ENCODE measurements at places on chromosomes 16 and 17. TPM values are rescaled to one million over a fixed set of nuclear protein-coding genes. Genes with fewer than 3 reads are reported as not detected.

- peak; percentile 22 for DNase-seq
Observed at GRCh38 chr16:23408823-23409298, 44.1 kb downstream of the COG7 start.

DNA sequence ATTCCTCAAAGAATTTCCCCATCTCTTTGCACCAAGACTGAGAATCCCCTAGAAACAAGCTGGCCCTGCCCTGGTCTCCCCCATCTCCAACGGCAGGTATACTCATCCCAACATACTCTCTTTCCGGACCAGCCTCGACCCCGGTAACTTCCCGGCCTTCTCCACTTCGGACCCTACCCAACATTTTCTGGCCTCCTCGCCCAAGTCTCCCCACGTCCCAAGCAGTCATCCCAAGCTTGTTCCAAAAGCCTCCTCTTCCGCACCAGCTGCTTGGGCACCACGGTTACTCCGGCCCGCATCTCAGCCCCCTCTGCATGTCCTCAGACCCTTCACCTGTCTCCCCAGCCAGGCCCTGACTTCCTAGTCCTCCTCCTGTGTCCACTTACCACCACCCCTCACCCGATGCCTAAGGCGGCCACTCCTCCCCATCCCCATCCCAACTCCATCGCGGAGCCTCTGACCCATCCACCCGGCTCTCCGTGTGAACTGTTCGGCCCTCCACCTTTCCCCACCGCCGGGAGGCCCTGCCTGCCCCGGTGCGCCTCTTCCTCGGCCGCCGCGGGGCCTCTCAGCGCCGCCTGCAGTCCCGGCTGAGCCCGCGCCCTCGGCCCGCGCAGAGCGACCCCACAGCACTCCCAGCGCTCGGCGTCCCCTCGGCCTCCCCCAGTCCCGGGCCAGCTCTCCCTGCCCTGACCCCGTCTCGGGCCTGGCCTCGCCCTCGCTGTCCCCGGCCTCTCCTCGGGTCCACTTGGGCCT, 994 bp downstream of the PITPNA start:
- DNase-seq: peak; percentile 48

The CACNG3 gene
- total RNA-seq: not detected

DNA sequence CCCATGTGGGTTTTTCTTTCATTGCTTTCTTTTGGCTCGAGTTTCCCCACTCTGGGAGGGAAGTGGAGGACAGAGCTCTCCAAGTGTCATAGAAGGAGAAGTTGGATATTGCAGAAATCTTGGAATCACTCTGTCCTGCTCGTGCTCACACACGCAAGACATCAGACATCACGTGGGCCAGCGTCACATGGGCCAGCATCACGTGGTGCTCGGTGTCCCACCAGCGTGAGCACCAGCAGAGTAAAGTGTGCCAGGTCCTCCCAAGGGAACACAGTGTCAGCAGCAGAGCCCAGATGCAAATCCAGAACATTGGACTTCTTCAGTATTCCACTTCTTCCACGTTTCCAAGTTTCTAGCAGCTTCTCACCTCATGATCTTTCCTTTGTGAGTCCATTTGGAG, 327.0 kb downstream of the FOXL1 start:
- DNase-seq: no peak

DNA sequence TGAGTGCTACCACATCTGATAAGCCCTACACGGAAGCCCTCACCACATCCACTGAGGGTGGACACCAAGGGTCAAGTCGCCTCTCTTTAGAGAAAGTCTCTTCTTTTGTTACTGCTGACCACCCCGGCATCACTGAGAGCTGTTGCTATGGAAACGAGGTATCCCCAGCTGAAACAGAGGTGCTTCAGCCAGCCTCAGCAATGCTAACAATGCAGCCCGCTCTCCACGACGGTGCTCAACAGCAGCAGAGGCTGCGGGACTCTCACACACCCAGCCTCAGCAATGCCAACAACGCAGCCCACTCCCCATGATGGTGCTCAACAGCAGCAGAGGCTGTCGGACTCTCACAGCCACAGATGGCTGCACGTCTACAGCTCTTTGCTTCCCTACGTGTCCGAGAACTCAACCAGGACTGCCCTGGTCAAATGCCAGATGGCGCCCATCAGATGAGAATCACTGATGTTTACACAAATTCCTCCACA, 41.4 kb downstream of the VPS53 start:
- DNase-seq: no peak

DNA sequence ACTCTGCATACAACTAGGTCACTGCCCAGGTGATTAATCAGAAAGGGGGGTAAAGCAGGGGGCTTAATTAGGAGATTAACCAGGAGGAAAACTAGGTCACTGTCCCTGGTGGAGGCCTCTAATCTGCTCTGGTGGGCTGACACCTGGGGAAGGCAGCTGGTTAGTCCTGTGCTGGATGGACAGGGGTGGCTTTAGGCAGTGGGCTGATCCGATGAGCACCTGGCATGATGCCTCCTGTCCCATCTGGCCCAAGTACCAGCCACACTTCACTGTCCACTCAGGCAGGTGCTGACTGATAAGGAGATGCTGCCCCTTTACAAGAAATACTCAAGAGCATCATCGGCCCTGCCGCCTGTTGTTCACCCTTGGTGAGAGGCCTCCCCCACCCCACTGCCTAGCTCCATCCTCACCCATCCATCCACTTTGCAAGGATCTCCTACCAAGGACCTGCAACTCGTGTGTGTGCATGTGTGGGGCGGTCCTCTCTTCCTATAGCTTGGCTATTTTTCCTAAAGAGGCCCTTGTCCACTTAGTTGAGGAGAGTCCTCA, 13.8 kb upstream of the RCVRN start:
- DNase-seq: no peak

DNA sequence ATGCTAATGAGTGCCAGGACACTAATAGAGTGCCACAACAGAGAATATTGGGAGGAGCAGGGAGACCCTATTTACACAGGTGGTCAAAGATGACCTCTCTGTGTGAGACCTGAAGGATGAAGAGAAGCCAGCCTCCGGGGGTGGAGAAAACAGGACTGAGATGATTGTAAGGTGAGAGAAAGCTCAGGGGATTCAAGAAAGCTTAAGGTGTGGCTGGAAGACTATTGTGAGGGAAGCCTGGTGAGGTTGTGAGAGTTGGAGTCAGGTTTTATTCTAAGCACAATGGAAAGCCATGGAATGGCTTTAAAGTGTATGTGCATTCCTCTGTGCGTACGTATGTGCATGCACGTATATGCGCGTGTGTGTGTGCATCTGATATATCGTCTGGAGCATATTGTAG, 10.4 kb upstream of the MARCHF10 start:
- no peak for DNase-seq

The CCT6B gene
- 2.1 TPM for total RNA-seq

GRCh38 chr16:66948837-66949225, 12.2 kb upstream of the CES3 start:
- no peak for DNase-seq

- DNase-seq: no peak
Observed at GRCh38 chr16:52251495-52251894, 295.4 kb downstream of the TOX3 start.

The CCL16 gene
- not detected for total RNA-seq

- peak; percentile 66 for DNase-seq
Observed at GRCh38 chr17:35947156-35947585, 3.7 kb upstream of the LYZL6 start.

The PPY gene
- not detected for total RNA-seq
